SHP77 treated with DMSO at 0.1 percent for 48 hours (cell line): ENCODE measurements at places on chromosomes 1 and 21.
A peak's percentile ranks its signal among the peaks of the same experiment; 100 is the strongest.

DNA sequence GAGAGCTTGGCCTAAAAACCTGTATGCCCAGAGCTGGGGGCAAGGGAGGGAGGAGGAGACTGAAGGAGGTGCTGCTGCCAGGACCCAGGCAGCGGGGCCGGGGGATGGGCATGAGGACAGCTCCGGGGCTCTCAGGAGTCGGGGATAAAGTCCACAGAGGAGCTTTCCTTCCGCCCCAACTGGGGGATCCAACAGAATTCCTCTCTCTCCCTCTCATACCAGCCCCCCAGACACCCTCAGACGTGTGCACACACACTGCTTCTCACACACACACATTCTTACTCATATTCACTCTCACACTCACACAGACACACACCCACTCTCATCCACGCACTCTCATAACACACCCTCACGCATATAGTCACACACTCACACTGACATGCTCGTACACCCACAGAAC lies 39.1 kb downstream of the SYF2 start:
- DNase-seq, result no peak

GRCh38 chr1:248733566-248733965 lies 22.0 kb downstream of the LYPD8 start:
- DNase-seq, result no peak

DNA sequence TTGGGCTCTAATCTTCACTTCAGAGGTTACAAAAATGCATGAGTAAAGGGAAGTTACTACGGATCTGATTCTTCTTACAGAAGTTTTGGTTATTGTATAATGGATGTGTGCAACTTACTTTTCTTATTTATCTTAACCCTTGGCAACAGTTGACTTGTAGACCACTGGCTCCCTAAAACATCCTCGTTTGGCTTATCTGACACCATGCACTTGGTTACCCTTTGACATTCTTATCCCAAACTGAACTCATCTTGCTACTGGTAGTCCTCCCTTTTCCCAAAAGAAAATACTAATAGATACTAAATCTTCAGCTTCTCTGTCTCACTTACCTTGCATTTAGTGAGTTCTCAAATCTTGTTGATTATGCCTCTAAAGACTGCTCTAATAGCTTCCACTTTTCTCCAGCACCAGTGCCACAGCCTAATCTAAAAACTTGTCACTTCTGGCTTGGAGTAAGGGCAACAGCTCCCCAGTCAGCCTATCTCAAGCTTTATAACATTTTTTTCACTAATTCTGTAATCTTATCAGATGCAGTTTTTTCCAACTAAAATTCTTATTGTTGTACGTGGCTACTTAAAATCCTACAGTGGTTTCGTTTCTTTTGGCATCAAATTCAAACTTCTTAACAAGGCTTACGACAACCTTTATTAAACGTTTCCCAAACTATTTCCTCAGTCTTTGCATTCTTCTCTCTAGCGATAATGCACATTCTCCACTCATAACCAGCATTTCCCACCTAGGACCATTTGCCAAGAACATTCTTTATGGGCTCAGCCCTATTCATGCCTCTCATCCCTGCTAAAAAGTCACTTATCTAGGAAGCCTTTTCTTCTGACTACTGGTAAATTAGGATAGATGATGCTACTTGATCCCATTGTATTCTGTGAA lies 204.2 kb downstream of the KCNT2 start:
- DNase-seq, result no peak

- DNase-seq, result no peak
Measured at GRCh38 chr1:32521165-32521564, 18.1 kb upstream of the ZBTB8A start.

GRCh38 chr21:45330075-45330781 lies 42.5 kb upstream of the POFUT2 start:
- DNase-seq, result no peak

- no peak for DNase-seq
Measured at GRCh38 chr1:68233202-68233601, 879 bp upstream of the WLS start.

- no peak for DNase-seq
Measured at GRCh38 chr1:91791691-91792488, 94.1 kb downstream of the TGFBR3 start.

DNA sequence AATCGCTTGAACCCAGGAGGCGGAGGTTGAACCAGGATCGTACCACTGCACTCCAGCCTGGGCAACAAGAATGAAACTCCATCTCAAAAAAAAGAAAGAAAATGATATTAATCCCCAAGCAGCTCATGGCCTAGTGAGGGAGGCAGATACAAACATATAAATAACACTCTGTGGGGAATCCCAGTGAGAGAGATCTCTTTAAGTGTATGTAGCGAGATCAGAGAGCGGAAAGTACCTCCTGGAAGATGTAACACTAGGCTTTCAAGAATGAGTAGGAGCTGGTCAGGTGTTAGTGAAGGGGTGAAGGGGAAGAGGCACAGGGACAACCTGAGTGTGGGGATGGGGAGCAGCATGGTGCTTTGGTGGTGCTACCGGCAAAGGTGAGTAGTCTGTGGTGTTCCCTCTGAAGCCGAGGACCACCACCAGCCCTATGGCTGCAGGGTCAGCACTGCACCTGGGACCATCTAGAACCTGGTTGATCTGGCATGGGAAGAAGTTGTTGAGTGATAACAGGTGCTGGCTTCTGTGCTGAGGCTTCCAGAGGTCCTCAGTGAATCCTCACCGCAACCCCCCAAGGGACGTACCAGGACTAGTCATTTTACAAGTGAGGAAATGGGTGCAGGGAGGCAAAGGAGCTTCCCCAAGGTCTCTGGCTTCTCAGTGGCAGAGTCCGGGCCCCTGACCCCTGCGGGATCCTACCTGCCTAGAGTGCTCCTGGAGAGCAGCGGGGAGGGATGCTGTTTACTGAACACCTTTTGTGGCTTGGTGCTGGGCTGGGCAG lies 367.6 kb upstream of the VAMP3 start:
- no peak for DNase-seq

- DNase-seq, result no peak
Measured at GRCh38 chr1:156406251-156406650, 37.2 kb downstream of the RHBG start.

GRCh38 chr1:15075817-15076216 lies 77.7 kb upstream of the TMEM51 start:
- no peak for DNase-seq

DNA sequence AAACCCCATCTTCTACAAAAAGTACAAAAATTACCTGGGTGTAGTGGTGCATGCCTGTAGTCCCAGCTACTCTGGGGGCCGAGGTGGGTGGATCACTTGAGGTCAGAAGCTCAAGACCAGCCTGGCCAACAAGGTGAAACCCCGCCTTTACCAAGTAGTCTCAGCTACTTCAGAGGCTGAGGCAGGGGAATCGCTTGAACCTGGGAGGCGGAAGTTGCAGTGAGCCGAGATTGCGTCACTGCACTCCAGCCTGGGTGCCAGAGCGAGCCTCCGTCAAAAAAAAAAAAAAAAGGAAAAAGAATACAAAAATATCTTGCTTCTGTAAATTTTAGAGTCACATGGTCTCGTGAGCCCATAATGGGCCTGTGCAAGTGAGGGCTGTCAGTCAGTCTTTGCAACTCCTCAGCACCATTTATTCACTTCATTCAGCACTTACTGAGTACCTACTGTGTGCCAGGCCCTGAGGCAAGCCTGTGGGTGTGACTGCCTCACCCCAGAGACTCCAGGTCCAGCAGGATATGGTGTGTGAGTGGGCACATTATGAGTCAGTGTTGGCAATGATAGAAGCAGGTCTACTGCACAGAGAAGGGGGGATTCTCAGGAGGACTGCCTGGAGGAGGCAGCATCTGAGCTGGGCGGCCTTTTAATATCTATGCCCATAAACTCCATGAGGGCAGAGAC lies 46.8 kb upstream of the TARDBP start:
- DNase-seq, result no peak

- DNase-seq, result no peak
Measured at GRCh38 chr1:169022648-169023047, 83.8 kb upstream of the ATP1B1 start.

DNA sequence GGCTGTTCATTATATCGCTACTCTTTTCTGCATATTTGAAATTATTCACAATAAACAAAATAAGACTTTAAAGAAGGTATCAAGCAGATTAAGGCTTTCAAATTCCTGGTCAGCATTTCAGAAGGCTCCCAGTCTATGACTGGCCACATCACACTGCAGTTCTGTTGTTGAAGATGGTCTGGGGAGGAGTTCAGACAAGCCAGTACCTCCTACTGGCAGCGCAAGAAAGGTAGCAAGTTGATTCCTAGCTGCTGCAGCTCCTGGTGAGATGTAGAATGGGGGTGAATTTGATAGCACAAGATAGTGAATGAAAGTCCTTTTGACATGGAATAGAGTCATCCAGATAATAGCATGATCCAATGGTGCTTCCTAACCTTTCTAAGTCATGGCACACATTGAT lies 88.2 kb upstream of the BEND5 start:
- DNase-seq, result no peak

- no peak for DNase-seq
Measured at GRCh38 chr1:218301217-218301616, 16.1 kb downstream of the RRP15 start.

DNA sequence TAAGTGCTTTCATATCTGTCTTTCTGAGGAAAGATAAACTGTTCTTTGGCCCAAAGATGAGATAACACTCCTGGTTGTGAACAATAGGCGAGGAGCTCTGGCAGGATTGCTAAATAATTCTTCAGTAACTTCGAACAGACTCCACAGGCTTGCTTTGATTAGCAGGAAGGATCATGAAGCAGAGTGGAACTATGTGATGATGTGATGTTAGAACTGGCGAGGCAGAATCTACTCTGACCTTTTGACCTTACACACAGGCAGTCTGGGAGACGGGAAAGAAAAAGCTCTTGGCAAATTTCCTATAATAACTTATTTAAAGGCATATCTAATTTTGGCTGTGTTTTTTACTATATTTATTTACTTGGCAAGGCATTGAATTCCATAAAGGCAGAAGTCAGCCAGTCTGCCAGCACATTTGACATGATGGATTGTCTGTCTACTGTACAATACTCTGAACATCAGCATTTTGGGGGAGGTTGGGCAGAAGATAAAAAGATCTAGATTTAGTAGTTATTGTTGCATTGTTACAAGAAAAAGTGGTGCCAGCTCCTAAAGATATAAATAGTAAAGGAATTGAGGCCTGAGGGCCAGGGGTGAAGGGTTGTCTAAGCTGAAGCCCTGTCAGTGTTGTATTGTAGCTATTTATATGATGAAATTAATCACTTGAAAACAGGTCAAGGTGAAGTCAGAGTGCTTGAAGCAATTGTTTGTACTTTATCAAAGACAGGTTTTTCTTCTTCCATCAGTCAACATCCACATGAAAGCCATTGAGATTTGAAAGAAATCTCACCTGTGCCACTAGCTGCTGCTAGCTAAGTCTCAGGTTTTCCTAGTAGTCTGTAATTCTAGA lies 708.8 kb downstream of the LTN1 start:
- DNase-seq, result no peak

DNA sequence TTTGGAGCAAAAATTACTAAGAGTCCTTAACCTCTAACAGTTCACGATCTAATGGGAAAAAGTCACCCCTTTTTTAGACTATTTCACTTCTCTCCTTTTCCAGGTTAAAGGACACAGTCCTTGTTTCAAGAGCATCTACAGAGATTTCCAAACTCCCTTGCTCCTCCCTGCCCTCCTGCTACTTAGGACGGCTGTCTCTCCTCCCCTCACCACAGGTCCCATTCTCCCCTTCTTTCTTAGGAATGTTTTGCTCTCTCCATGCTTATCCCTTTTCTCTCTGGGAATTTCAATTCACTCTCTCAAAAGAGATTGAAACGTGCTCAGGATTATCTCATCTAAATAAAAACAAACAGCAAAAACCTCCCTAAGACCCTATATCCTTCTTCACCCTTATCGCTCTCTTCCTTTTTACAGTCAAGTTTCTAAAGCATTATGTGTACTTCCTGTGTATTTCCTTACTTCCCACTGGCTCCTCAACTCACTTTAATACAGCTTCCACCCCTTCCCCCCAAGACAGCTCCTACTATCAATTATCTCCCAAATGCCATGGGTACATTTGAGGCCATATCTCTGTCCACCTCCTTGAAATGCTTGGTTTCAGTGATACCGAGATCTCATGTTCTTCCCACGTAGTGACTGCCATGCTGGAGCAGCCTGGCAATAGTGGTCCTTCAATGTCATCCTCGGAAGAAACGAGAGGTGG lies 43.2 kb upstream of the ZNF281 start:
- no peak for DNase-seq

- DNase-seq, result no peak
Measured at GRCh38 chr1:19749685-19750084, 50.0 kb downstream of the TMCO4 start.

DNA sequence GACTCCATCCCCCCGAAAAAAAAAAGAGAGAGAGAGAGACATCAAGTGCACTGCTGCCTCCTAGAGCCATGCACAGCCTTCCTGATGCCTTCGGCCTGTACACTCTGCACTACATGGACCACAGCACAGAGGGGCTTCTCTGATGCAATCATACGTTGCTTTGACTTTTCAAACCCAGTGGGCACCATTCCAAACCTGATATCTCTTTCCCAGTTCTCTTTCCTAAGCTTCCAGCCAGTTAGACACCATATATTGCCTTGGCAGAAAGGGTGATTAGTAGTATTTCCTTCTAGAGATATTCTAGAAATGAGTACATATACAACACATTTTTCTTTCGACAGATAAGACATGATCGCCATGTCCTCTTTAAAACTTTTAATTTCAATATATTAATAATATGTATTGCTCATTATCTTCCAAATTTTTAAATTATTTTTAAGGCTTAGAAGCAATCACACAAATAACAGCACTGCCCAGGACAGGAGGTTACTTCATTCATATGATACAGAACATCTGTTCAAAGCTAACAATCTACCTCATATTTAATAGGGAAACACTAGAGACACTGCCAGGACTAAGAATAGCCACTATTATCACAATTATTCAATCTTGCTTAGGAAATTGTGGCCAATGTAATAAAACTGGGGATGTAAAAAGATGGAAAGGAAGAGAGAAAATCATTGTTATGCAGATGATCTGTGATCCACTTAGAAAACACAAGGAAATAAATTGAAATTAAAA lies 9.9 kb downstream of the CLCA1 start:
- DNase-seq, result no peak

- DNase-seq, result no peak
Measured at GRCh38 chr21:34054259-34054658, 19.1 kb upstream of the MRPS6 start.

GRCh38 chr1:42682739-42683531 lies 717 bp downstream of the YBX1 start:
- DNase-seq, result no peak

DNA sequence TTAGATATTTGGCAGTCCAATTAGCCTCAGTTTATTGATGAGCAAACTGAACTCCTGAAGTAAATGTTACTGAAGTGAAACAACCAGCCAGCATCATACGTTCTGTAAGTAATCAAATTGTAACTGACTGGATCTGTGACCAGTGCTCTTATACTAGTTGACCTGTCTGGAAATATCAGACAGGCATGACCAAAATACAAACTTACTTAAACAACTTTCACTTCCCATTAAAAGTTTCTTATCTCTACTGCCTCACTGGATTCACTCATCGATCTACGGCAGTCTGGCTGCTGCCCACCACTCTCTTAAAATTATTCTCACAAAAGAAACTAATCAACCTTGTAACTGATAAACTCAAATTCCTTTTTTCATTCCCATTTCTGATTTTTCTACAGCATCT lies 56.4 kb downstream of the WDR3 start:
- no peak for DNase-seq

- peak; percentile 50 for DNase-seq
Measured at GRCh38 chr21:25790122-25790877, 55.5 kb downstream of the GABPA start.
